Osteoblast (primary cell): ENCODE measurements at places on chromosomes 13 and 19. TPM values are rescaled to one million over a fixed set of nuclear protein-coding genes. Genes with fewer than 3 reads are reported as not detected.

IFNL1 gene
- total RNA-seq, result not detected in 2 replicates

CAPN12 gene
- total RNA-seq, result not detected in 2 replicates

CALR3 gene
- not detected in 2 replicates for total RNA-seq

SOX1 gene
- not detected in 2 replicates for total RNA-seq
